ENCODE measurements at places on chromosomes 5 and 9. TPM values are rescaled to one million over a fixed set of nuclear protein-coding genes. Genes with fewer than 3 reads are reported as not detected.

Gene PCDHA6
- total RNA-seq = not detected

Gene GRIA1
- total RNA-seq = 0.05 TPM

GRCh38 chr5:108278285-108279240, 103.3 kb downstream of the FBXL17 start:
- DNase-seq = no peak

GRCh38 chr9:18129809-18130334, 344.1 kb upstream of the ADAMTSL1 start:
- no peak for DNase-seq

DNA sequence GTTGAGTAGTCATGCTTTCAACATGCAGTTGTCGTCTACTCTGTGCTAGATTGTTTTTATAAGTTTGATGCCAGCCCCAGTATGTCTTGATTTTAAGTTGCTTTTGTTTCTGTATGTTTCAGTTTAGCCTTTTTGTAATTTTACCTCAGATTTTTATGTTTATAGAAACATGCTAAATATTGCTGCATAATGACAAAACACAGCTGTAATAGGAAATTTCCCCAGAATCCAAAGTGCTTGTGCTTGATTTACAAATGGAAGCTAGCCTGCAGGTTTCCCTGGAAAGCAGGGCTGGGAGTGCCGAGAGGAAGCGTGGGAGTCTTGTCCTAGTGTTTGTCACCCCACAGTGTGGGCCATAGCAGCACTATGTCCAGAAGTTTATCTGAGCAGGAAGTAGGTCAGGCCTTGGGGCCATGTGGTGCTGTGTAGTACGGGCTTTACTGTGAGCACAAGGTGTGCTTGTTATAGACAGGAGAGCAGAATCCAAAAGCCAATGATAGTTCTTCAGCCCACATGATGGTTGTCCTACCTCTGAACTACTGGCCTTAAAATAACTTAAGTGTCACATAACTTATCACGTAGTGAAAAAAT, 100.0 kb upstream of the NREP start:
- DNase-seq = no peak

GRCh38 chr5:173823721-173824567, 64.2 kb upstream of the CPEB4 start:
- no peak for DNase-seq

Gene TEX48
- total RNA-seq = not detected

- no peak for DNase-seq
Measured at GRCh38 chr9:137556069-137556838, 4.6 kb downstream of the MRPL41 start.

- peak; percentile 79 for DNase-seq
Measured at GRCh38 chr9:131319486-131319885, 30.0 kb downstream of the PLPP7 start.

DNA sequence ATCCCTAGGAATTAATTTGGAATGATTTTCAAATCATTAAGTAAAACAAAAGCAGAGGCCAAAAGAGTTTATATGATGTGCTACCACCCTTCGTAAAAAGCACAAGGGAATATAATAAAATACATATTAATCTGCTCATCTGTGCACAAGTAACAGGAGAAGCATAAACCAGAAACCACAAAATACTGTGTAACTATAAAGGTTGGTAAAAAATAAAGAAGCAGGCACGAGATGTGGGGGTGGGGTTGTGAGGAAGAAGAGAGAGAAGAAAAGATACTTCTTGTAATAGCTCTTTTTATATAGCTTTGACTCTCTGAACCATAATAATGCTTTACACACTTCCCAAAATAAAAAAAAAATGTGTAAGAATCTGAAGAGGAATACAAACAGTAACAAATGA, 214.9 kb upstream of the EFNA5 start:
- DNase-seq = no peak

Gene SHOC1
- not detected for total RNA-seq

GRCh38 chr5:105639511-105639910, 2031.2 kb downstream of the EFNA5 start:
- no peak for DNase-seq

- DNase-seq = no peak
Measured at GRCh38 chr5:56006094-56006493, 11.3 kb upstream of the IL6ST start.

Gene MTX3
- total RNA-seq = 8.2 TPM

Gene CNTNAP3B
- 11.2 TPM for total RNA-seq

DNA sequence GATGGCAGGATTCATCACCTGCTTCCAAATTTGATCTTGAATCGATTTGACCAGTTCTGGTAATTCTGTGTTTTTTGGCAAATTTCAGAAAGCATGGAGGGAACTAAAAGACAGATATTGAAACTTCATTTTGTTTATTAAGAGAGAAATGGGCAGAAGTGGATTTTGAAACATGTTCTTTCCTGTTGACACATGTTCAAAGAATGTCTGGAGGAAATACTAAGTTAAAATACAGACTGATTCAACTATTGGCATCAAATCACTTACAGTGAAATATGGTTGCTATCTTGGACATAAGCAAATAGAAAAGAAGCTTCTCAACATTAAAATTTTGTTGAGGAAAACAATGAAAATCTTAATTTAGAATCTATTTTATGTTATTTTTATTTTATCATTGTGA, 19.3 kb upstream of the GZMK start:
- no peak for DNase-seq

DNA sequence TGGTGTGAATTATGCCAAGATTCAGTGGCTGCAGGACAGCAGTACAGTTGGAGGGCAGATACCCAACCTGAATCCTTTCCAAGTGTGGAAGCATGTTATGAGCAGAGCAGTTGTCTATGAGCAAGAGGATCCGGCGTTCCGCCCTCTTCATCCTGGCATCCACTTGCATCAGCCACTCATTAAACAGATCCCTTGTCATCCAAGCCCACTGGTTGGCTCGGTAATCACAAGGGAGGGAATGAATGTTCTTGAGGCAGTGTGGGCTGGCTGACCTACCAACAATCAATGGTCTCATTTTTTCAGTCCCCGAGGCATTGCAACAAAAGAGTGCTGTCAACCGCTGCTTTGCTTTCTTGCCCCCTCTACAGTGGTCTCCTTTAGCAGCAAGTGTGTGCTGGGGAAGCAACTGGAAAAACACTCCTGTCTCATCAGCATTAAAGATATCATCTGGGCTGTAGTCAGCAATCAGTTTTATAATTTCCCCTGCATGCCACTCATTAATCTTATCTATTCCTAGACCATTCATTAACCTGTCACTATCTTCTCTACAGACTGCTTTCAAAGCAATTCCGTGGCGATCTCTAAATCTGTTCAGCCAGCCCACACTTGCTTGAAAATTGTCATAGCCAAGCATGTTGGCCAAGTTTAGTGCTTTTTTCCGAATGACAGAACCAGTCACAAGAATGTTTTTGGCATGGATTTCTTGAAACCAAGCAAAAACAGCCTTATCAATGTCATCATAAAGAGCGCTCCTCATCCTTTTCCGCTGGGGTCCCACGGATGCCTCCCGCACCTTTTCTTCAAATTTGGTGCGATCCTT, 4.9 kb downstream of the TIGD6 start:
- no peak for DNase-seq

DNA sequence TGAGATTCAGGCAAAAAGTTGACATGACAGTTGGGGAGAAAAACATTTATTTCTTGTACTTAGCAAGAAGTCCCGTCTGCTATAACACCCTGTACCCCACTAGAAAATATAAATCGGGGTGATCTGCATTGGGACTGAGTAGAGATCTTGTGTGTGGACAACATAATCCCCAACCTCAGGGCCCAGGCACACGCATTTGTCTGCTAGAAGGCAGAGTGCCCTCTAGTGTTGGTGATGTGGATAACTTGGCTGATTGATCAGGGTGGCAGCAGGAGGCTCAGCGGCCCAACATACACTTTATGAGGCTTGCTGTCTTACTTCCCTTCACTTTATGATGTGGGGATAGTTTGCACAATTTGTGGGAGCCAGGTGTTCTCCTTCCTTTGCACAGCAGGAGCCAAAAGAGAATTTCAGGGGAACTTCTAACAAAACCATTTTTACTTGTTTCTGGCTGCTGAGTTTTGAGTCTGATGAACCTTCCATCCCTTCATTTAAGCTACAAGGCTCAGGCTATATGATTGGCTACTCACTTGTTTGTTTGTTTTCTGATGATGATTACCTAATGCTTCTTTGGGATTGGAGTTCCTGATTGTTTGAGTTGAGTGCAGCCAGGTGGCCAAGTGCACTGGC, 263.2 kb downstream of the DMAC1 start:
- peak; percentile 53 for DNase-seq

GRCh38 chr9:110072597-110073355, 135.2 kb downstream of the C9orf152 start:
- DNase-seq = no peak

DNA sequence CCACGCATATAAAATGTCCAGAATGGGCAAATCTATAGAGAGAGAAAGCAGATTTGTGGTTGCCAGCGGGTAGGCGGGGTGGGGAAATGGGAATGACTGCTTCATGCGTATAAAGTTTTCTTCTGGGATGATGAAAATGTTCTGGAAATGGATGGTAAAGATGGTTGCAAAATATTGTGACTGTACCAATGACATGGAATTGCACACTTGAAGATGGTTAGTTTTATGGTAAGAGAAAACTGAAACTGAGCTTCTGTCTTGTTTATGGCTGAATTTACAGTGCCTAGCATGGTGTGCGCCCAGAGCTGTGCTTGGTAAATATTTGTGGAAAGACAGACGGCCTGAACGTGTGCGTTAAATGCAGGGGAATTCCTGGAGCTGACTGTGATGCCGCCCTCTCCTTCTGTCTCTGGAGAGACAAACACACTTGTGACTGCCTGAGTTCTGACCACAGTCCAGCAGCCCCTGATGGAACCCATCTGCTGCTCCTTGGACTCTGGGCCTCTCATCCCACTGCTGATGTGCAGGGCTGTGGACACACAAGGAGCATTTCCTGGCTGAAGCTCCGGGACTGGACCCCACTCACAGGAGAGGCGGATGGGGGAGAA, 8.6 kb upstream of the PTGES start:
- DNase-seq = peak; percentile 84

DNA sequence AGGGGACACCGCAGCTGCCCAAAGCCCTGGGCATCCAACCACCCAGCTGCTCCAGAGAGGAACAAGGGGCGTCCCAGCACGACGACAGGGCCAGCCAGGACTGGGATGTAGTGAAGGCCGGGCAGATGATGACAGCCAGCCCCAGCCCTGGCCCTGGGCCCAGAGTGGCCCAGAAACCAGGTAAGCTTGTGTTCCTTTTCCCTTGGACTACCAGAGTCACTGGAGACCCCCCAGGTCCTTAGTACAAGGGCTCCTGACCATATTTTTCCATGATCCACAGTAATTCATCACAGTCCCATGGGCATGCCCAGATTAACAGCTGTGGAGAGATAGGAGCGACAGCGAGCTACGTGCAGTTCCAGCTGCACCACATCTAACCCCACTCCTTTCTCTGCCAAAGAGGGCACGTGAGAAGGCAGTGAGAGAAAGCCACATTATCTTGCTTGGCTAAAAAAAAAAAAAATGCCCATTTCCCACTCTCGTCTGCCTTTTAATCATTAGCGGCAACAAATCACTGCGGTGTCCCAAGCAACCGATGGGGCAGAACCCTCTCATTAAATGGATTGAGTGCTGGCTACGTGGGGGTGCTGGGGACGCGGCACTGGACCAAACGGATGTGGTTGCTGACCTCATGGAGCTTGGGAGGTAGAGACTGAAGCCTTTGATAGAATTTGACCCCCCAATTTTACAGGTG, 21.7 kb upstream of the SYNPO start:
- DNase-seq = peak; percentile 64

DNA sequence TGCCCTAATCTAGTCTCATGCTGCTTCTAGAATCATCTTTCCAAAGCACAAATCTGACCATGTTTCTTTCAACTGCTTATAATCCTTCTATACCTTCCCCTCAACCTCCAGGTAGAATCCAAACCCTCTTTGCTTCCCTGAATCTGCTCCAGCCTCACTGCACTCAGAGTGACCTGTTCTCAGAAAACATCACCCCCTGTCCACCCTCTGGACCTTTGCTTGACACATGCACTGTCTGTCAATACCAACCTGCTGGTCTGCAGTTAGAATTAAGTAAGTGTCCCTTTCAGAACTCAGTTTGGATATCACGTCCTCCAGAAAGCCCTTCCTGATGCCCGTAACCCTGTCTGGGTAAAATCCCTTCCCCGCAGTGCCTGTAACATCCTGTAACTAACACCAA, 63.1 kb downstream of the SH3TC2 start:
- no peak for DNase-seq

DNA sequence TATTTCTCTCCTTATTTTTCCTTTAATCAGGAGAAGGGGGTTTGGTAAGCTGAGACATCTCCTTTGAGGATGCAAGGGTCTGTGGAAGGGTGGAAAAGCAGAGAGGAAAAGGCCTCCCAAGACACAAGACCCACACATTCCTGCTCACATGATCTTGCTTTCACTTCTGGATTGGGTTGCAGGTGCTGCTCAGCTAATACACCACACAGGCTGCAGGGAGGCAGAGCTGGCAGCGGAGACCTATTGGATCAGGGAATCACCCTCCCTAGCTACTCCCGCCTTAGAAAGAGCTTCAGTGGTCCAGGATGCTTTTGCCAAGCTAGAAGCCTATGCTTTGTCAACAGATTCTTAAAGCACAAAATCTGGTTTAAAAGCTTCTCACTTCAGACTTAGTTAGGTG, 87.6 kb upstream of the IL33 start:
- no peak for DNase-seq

DNA sequence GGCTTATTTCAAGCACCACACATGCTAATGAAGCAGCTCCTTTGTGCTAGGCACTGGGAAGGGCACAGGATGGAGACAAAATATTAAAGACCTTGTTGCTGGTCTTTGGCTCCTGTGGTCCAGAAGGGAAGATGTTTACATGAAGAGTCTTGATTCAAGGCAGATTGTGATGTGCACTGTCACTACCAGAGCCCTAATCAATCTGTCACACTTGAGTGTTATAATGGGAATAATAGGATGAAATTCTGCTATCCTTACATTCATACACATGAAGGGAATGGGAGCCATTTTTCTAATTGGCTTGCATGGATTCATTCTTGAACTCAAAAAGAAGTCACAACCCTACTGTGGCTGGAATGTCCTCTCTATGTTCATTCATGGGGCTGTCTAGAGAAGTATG, 203.0 kb downstream of the SEC61B start:
- DNase-seq = no peak

- no peak for DNase-seq
Measured at GRCh38 chr5:138875552-138875875, 379 bp upstream of the LRRTM2 start.

DNA sequence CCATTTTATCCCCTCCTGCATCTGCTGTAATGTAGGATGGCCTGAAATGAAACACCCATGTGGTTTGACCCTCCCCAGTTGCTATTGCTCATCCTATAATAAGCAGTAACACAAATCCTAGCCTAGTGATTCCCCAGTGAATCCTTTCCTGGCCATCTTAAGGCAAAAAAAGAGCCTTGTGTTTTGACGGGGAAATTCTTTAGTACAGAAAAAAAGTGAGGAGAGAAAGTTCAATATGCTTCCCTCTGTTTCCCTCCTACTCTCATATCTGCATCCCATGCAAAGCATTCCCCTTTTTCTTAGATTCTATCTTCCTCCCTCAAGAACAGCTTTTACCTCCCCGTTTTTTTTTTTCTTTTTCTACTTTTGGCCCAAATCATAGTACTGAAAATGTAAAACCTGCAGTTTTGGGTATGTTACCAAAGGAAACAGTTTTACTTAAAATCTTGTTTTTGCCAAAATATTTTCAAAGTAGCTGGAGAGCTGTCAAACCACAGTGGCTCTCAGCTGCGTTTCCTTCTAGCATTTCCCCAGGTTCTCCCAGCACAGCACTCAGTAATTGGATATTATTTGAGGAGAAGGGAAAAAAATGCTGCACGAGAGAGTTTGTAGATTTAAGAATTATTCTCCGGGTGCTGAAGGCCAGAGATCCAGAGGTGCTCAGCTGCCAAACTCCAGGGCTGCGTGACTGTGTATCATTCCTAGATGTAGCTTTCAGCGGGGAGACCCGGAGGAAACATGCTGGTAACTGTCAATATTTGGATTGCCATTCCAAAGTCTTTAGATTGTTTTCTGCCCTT, 321.4 kb downstream of the NPR3 start:
- no peak for DNase-seq

Data from Right ventricle myocardium superior (tissue), 1 donor.